Fibroblast of villous mesenchyme (primary cell): ENCODE measurements at places on chromosomes 2 and 18. TPM values are rescaled to one million over a fixed set of nuclear protein-coding genes. Genes with fewer than 3 reads are reported as not detected.

AGXT gene
- total RNA-seq, result not detected in 2 replicates

MC4R gene
- not detected in 2 replicates for total RNA-seq

- no peak for DNase-seq
Measured at GRCh38 chr2:15665067-15665942, 73.6 kb downstream of the DDX1 start.

DNA sequence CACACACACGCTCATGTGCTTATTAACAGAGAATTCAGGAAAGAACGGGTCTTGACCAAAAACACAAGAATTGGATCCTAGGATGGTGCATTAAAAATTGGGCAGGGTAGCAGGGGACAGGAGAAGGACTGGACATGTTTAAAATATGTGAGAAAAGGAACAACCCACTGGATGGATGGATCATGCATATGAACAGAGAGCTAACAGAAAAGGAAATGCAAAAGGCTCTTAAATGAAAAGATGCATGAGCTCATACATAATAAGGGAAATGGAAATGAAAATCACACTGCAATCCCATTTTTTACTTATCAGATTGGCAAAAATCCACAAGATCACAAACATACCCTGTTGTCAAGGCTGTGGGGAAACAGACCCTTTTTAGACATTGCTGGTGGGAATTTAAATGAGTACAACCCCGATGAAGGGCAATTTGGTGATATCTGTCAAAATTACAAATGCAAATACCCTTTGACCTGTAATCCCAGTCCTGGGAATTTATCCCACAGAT is 440.6 kb upstream of the SLC14A2 start:
- no peak for DNase-seq

DNA sequence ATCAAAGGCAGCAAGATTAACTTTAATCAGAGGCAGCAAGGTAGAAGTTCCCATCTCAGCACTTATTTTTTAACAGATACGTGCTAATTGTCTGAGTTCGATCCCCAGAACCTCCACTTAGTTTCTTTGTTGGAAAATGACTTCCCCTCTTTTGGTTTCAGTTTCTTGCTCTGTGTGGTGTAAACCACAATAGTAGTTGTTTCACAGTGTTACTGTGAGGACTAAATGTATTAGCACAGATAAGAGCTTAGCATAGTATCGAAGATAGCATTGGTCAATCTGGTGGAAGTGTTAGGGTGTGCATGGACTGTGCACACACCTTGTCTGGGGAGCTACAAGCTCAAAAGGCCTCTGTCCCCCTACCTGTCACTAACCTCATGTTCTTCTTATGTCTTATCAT is 988.3 kb upstream of the GYPC start:
- no peak for DNase-seq
